Activated T-cell treated with anti-CD3 and anti-CD28 coated beads for 4 hours (primary cell): ENCODE measurements at places on chromosomes 3 and 15.

GRCh38 chr3:190031887-190032752 is 88.6 kb downstream of the P3H2 start:
- no peak for DNase-seq

GRCh38 chr15:51888593-51889195 is 59.2 kb downstream of the TMOD3 start:
- DNase-seq: no peak

GRCh38 chr3:78762121-78762520 is 1005.7 kb downstream of the ROBO1 start:
- no peak for DNase-seq

GRCh38 chr3:136858381-136858780 is 3.6 kb upstream of the NCK1 start:
- DNase-seq: no peak

- no peak for DNase-seq
These were observed 33.1 kb downstream of the CP start for GRCh38 chr3:149188494-149188893.

DNA sequence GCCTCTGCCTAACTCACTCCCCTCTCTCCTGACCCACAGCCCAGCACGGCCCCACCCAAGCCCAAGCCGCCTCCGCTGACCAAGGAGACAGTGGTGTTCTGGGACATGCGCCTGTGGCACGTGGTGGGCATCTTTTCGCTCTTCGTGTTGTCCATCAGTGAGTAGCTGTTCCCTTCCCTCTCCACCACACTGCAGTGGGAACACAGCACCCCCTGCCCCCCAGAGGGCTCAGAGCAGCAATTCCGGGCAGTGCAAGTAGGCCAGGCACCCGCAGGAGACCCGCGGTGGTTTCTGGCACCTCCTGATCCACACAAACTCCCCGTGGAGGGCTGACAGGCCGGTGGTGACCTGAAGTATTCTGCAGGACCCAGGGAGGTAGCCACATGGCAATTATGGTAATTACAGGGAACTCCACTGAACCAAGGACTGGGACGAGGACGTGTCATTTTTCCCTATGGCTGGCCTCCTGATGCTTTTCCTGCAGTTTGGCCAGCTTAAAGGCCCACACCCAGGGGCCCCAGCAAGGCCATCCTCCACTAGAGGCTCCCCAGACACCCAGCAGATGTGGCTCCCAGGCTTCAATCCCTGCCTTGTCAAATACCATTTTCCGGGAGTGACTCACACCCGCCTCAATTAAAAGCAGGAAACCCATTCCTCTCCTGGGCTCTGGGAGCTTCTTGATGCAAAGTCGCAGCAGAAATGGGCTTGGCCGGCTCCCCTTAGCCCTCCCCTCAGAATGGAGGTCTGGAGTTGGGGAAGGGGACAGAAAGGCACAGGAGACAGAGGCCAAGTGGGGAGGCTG is 4.8 kb downstream of the TMIE start:
- DNase-seq: no peak

- DNase-seq: no peak
These were observed 333.4 kb upstream of the THRB start for GRCh38 chr3:24828011-24828410.

GRCh38 chr3:24483873-24484272 is 10.8 kb downstream of the THRB start:
- no peak for DNase-seq

DNA sequence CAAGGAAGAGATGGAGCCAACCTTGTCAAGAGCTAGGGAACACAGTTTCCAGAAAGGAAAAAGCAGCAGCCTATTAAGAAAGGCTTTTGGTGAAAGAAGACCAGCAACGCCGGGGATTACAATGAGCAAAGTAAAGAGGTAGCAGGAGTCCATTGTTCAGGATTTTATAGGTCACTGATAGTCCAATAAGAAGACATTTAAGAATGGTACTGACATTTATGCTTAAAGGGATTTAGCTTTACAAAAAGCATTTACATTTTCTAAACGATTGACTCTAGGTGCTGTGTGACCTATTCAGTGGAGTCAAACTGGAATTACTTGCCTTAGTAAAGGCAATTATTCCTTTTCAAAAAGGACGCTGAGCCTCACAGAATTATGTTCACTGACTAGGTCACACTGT is 40.8 kb downstream of the CSNK1G1 start:
- DNase-seq: no peak

- DNase-seq: no peak
These were observed 10.3 kb upstream of the ALDH1A3 start for GRCh38 chr15:100869151-100869999.
